ENCODE measurements at places on chromosomes 16 and 17.

GRCh38 chr16:87337262-87337771 is 20.1 kb upstream of the C16orf95 start:
- DNase-seq: no peak

GRCh38 chr17:50424996-50425681 is 879 bp upstream of the ACSF2 start:
- no peak for DNase-seq

DNA sequence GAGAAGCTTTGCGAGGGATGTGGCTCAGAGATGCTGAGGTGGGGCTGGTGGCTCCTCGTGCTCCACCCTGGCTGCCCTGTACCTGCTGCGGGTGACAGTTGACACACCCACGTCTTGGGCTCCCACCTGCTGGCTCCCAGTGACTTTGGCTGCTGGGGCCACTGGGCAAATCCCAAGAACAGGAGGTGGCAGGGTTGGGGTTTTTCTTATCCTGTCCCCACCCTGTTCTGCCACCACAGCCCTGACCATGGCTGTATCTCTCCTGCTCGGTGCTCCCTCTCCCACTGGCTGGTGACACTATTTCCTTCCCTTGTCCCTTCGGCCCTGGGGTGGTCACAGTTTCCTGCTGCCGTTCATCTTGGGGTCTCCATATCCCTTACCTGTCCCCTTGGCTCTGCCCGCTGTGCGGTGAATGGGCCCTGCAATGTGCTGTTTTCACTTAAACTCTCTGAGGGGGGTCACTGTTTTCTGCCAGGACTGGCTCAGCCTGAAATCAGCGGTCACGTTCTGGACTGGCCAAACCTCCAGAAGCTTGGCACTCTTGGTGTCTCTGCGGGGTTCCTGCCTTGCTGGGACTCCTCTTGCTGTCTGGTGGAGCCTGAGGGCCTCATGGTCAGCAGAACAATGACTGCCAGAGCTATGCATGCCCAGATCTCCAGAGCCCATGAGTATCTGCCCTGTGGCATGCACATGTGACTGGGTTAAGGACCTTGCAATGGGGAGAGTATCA is 144.2 kb downstream of the IRF8 start:
- no peak for DNase-seq

- DNase-seq: peak; percentile 55
Observed at GRCh38 chr17:7475764-7476422, 3.5 kb downstream of the ZBTB4 start.
